ENCODE measurements at places on chromosomes 2 and 18.
A peak's percentile ranks its signal among the peaks of the same experiment; 100 is the strongest.

GRCh38 chr2:73423913-73424312 lies 38.3 kb downstream of the ALMS1 start:
- DNase-seq, result no peak

- no peak for DNase-seq
These were observed 707.6 kb downstream of the SLC4A3 start for GRCh38 chr2:220334871-220335590.

DNA sequence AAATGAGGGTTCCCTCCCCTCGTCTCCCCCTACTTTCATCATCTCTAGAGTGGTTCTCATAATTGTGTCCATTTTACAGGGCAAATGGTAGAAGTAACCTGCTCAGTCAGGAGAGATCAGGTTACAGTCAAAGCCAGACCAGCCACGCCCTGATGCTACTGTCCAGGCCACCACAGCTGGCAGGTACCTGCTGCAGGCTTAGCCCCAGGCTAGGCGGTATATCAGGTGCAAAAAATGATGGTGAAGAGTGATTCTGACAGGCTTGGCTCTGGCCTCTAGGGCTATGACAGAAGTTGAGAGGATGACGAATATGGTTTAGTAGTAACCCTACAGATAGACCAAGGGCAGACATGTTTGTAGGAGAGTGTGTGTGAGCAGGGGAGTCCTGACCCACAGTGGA lies 67.1 kb downstream of the HAUS1 start:
- DNase-seq, result no peak

GRCh38 chr2:235713189-235713588 lies 219.3 kb downstream of the AGAP1 start:
- DNase-seq, result peak; percentile 62

DNA sequence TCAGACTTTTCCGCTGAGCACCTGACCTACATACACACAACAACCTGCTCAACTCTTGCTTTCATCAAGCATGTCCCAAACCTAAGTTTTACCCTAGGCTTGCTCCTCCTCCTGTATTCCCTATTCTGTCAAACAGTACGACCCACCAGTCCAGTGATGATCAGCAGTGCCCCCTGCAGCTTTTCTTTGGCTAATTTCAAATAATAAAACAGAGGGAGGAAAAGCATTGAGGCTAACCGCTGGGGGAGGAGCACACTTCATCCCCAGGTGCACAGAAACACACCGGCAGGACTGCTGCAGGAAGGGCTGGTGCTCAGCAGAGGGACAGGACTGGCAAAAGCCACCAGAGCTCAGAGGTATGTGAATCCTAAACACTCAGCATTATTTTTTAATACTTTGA lies 21.2 kb downstream of the E2F6 start:
- no peak for DNase-seq

DNA sequence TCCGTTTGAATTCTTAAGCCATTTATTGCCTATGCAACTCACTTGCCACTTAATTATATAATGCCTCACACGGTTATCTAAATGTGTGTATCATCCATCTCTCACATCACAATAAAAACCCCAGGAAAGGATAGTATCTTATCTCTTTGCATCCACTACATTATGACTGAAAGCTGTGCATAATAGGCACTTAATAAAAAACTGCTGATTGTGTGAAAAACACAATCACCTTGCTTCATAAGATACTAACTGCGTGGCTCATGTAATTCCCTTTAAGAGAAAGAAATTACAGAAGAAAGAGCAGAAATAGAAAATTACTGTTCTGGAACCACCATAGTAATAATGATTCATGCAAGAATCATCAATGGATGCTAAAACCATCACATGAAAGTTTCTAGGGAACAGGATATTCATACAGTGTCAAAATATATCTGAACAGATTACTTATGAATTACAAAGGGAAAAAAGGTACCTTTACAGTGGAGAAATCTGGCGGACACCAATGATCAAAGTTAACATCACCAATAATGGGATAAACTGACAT lies 29.3 kb downstream of the CUL3 start:
- no peak for DNase-seq

DNA sequence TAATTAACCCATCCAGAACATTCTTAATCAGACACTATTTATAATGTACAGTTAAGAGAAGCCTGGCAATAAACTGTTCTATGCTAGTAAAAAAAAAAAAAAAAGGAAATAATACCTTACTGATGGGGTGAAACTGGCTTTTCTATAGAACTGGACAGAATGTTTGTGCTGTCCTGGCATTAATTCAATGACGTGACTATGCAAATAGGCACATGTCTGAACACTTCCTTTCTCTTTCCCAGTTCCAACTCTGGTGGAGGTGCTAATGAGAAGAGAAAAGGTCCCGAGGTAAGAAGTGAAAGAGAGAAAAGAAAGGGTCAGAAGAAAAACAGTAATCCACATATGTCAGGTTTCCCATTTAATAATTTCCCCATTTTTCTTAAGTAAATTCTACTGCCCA lies 508.4 kb downstream of the ZEB2 start:
- peak; percentile 38 for DNase-seq

- no peak for DNase-seq
These were observed 15.7 kb downstream of the EXOC6B start for GRCh38 chr2:72810165-72810564.

DNA sequence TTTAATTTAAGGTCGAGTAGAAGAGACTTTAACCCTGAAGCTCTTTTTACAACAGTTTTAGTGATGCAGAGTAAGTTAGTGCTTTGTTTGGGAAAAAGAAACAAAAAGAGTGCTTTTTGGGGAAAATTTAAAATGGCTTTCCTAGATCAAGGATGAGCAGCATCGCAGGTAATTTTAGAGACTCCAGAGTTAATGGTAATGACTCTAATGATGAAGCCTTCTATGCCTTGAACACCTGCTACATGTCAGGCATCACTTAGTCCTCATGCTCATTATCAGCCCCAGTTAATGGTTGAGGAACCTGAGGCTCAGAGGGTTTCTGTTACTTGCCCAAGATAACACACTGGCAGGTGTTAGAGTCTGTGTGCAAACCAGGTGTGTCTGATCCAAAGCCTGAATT lies 167.8 kb downstream of the ACOXL start:
- DNase-seq, result no peak

DNA sequence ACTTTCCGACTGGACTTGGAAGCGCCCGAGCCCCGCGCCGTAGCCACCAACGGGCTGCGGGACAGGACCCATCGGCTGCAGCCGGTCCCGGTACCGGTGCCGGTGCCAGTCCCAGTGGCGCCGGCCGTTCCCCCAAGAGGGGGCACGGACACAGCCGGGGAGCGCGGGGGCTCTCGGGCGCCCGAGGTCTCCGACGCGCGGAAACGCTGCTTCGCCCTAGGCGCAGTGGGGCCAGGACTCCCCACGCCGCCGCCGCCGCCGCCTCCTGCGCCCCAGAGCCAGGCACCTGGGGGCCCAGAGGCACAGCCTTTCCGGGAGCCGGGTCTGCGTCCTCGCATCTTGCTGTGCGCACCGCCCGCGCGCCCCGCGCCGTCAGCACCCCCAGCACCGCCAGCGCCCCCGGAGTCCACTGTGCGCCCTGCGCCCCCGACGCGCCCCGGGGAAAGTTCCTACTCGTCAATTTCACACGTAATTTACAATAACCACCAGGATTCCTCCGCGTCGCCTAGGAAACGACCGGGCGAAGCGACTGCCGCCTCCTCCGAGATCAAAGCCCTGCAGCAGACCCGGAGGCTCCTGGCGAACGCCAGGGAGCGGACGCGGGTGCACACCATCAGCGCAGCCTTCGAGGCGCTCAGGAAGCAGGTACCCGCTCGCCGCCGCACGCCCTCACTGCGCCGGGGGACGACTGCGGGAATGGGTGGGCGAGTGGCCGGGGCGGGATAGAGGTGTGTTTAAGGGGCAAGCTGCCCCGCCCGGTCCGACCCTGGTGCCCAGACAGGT lies 713 bp downstream of the ATOH8 start:
- peak; percentile 93 for DNase-seq

- DNase-seq, result peak; percentile 81
These were observed 32.9 kb upstream of the CCDC93 start for GRCh38 chr2:118046634-118047210.

DNA sequence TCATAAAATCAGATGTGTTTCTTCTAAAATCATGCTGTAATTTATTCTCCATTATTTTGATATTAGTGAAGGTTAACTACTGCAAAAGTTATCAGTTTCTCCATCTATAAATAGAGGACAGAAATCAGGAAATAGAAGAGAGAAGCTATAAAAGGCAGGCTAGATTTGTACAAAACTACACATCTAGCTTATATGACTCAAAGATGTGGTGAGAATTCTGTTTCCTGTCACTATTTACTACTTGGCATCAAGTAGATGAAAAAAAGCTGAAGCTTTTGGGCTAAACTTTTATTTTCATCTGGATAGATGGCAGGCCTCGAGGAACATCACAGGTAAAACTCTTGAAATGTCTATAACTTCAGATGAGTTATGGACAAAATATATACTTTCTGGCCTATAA lies 49.8 kb upstream of the NAB1 start:
- no peak for DNase-seq

DNA sequence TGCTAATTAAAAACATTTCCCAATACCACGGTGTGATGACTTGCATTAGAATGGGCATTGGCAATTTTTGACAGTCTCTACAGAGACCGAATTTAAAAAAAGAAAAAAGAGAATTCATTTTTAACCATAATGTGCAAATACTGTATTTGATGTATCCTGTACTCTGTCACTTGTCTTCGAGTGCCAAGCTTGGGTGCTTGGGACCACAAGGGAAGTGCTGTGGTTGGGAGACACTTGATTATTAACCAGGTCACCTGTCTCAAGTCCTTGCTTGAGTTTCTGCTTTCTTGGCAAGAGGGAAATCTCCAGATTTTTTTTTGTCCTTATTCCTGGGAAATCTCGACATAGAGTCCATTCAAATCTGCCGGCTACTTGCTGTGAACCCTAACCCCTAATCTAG lies 209.0 kb downstream of the MC4R start:
- no peak for DNase-seq

DNA sequence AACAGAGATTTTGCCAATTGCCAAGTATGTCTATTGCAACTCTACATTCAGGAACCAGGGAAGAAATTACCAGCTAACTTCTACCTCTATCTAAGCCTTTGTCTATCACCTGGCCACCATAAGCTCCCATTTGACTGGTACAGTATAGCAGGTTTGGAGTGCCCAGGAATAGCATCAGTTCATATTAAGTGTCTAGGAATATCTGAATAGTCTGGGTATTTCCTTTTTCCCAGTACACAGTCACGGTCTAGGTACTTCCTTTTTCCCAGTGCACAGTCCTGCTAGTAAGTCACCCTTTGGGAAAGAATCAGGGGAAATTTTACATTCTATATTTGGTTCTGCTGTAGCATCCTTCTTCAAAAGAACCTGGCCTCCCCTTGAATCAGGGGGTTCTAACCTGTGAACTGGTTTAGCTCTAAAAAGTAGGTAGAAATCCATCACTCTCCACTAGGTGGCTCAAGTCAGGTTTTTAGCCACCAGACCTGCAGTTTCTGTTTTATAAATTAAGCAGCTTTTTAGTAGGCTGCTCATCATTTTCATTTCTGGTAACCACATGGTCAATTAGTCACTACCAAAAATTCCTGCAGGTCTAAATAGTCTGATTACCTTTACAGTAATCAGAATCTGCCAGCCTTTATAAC lies 49.3 kb upstream of the DNAJC10 start:
- DNase-seq, result no peak

Measured in brain (organoid and tissue), 16 donors.